ENCODE measurements at places on chromosomes 12 and 14. TPM values are rescaled to one million over a fixed set of nuclear protein-coding genes. Genes with fewer than 3 reads are reported as not detected.

DNA sequence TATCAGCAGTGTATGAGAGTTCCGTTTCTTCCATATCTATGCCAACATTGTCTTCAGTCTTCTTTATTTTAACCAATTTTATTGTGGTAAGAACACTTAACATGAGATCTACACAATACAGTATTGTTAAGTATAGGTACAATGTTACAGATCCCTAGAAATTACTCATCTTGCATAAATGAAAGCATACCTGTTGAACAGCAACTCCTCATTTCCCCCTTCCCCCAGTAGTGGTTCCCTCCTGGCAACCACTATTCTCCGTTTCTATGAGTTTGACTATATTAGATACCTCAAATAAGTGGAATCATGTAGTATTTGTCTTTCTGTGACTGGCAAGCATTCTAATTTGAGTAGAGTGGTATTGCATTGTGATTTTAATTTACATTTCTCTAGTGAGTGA lies 150.5 kb downstream of the CRADD start:
- H3K36me3 ChIP-seq = no peaks in the 10 kb centered on the region
- H3K4me3 ChIP-seq = no peak overlapping the region
- peaks cover 3% of the 10 kb centered on the region for H3K4me1 ChIP-seq
- DNase-seq = no peak

- no peak for DNase-seq
- H3K4me1 ChIP-seq = no peaks in the 10 kb centered on the region
- no peak overlapping the region for H3K27ac ChIP-seq
- no peak overlapping the region for H3K4me3 ChIP-seq
- H3K36me3 ChIP-seq = no peaks in the 10 kb centered on the region
These were observed 143.8 kb downstream of the ACSS3 start for GRCh38 chr12:81221681-81222080.

DNA sequence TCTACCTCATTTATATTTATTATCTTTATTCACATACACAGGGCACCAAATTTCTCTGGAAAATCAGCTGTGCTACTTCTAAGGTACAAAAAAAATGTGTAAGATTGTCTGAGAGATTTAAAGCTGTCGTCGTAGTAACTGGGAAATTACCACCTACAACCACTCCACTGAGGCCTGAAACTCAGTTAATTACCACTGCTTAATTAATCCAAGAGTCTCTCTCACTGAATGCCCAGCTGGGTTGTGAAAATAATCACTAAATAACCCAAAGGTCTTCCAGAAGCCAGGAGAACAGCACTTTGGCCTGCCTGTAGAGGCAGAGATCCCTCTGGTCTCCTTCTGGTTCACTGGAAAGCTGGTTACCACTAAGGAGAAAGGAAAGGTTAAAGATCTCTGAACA lies 207.2 kb upstream of the TMPO start:
- no peak for DNase-seq
- H3K27ac ChIP-seq = no peak overlapping the region
- H3K36me3 ChIP-seq = no peaks in the 10 kb centered on the region
- H3K4me1 ChIP-seq = no peaks in the 10 kb centered on the region
- no peaks in the 10 kb centered on the region for H3K27me3 ChIP-seq

The NOVA1 gene
- 0.28 TPM for total RNA-seq

Data from activated naive CD8-positive, alpha-beta T cell treated with anti-CD3 and anti-CD28 coated beads for 36 hours (primary cell).